ENCODE measurements at places on chromosomes 1 and 21. TPM values are rescaled to one million over a fixed set of nuclear protein-coding genes. Genes with fewer than 3 reads are reported as not detected.

GRCh38 chr1:210143465-210144062 lies 89.0 kb upstream of the SERTAD4 start:
- no peak overlapping the region for H3K4me3 ChIP-seq
- H3K27ac ChIP-seq: no peak overlapping the region
- peak; percentile 34 for DNase-seq
- no peaks in the 10 kb centered on the region for H3K4me1 ChIP-seq
- H3K36me3 ChIP-seq: peaks cover 1% of the 10 kb centered on the region

DNA sequence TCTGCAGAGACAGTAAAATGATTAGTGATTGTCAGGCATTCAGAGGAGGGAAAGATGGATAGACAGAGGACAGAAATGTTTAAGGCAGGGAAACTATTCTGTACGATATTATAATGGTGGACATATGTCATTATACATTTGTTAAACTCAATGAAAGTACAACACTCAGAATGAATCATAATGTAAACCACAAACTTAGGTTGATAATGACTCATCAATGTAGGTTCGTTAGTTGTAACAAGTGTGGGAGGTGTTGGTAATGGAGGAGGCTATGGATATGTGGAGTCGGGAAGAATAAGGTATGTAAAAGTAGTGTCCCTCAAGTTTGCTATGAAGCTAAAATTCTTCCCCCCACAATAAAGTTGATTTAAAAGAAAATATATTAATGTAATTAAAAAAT lies 455.0 kb downstream of the BRINP3 start:
- no peaks in the 10 kb centered on the region for H3K4me1 ChIP-seq
- H3K36me3 ChIP-seq: no peaks in the 10 kb centered on the region
- no peak for DNase-seq

DNA sequence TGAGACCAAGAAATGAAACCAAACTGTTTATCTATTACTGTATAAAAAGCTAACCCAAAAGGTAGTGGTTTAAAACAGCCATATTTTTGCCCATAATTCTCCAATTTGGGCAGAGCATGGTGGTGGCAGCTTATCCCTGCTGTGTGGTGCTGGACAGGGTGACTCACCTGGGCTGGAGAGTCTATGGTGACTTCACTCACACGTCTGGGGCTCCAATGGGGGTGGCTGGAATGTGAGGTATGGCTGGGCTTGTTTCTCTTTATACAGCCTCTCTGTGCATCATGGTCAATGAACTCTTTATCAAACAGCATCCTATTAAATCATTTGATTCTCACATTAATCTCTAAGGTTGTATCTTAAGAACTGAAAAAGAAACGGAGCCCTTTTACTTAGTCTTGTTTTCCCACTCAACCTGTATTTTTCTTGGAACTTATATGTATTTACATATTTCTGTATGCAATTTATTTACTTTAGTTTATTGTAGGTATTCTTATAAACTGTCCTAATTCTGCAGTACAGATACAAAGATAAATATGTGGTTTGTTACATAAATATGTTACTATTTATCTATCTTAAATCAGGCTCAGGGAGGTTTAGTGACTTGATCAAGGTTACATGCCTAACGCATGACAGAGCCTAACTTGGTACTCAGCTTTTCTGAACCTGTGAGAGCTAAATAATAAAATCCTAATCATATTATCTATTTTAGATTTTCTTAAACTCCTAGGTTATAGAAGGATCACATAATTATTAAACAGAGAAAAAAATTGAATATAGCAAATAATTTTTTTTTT lies 37.5 kb upstream of the WLS start:
- no peaks in the 10 kb centered on the region for H3K36me3 ChIP-seq
- no peaks in the 10 kb centered on the region for H3K4me1 ChIP-seq
- H3K4me3 ChIP-seq: no peak overlapping the region
- peaks cover 6% of the 10 kb centered on the region for H3K27me3 ChIP-seq

- H3K36me3 ChIP-seq: peaks cover 8% of the 10 kb centered on the region
- H3K27ac ChIP-seq: no peak overlapping the region
- peak overlapping the region; percentile 96 for H3K4me3 ChIP-seq
- no peaks in the 10 kb centered on the region for H3K27me3 ChIP-seq
- H3K4me1 ChIP-seq: peaks cover 14% of the 10 kb centered on the region
Measured at GRCh38 chr1:156752843-156753482, 1.5 kb upstream of the HDGF start.

Gene SLAMF9
- total RNA-seq: not detected

Gene AVPR1B
- total RNA-seq: not detected

Gene SHISA4
- total RNA-seq: 8.1 TPM

Data from H9 (cell line).